Fibroblast of skin of left biceps (primary cell): ENCODE measurements at places on chromosomes 11 and 22.

DNA sequence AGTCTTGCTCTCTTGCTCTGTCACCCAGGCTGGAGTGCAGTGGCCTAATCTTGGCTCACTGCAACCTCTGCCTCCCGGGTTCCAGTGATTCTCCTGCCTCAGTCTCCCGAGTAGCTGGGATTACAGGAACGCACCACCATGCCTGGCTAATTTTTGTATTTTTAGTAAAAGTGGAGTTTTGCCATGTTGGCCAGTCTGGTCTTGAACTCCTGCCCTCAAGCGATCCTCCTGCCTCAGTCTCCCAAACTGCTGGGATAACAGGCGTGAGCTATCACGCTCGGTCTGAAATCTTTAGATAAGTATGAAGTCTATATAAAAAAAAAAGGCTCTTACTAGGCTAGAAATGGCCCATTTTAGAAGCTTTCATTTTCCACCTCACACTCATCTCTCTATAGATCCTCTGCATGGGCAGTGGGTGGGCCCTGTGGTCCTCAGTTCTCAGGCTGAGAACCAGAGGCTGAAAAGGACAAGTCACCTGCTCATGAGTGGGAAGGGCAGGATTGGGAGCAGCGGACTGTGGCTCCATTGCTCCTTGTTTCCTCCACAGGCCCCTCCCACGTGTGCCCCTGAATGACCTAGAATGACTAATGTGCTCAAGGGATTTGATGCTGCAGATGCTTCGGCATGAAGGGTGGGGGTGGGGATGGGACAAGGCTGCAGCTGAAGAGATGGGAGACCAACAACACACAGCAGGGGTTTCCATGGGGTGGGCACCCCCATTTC lies 19.8 kb upstream of the PRAME start:
- DNase-seq: no peak

GRCh38 chr11:25159341-25159740 lies 662.5 kb downstream of the LUZP2 start:
- no peak for DNase-seq

- DNase-seq: no peak
Measured at GRCh38 chr11:79919350-79919749, 478.5 kb upstream of the TENM4 start.

- DNase-seq: no peak
Measured at GRCh38 chr11:68813773-68814172, 27.9 kb downstream of the CPT1A start.

DNA sequence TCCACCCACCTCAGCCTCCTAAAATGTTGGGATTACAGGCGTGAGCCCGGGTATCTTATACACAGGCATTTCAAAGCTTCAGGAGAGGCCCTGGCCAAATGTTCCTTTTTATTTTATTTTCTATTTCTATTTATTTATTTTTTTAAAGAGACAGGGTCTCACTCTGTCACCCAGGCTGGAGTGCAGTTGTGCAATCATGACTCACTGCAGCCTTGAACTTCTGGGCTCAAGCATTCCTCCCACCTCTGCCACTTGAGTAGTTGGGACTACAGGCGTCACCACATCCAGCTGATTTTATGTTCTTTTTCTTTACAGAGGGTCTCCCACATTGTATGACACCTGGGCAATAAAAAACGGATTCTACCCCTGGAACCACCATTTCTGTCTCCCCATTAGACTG lies 71.2 kb downstream of the FBXO7 start:
- DNase-seq: no peak

DNA sequence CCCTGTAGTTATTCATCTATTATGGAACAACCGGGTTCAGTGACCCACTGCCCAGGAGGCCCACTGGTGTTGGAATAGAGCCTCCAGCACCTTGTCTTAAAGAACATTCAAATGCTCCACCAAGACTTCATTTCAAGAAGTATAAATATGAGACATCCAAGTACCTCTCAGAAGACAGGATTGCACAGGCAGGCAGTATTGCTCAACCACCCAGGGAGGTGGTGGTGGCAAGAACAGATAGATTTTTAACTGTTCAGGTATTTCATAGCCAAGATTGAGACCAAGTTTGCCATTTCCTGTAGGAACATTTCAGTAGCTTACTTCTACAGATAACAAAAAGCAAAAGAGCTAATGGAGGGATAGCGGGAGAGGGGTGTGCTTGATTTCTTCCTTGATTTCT lies 78.7 kb downstream of the COMMD9 start:
- no peak for DNase-seq

DNA sequence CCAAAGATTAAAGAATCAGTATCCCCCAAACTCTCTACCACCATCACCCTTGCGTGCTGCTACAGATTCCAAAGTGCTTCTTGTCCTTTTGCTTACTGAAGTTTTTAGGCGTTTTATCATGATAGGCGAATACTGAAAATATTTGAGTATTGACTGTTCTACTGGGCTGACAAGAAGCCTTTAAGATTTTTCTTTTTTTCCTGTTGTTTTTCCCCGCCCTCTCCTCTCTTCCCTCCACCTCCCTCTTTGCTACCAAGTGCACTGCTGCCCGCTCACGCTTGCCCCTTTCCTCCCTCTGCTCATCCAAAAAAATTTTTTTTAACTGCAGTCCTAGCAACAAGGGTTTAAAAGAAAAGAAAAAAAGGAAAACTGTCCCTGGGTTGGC lies 679 bp downstream of the SPCS2 start:
- DNase-seq: no peak

DNA sequence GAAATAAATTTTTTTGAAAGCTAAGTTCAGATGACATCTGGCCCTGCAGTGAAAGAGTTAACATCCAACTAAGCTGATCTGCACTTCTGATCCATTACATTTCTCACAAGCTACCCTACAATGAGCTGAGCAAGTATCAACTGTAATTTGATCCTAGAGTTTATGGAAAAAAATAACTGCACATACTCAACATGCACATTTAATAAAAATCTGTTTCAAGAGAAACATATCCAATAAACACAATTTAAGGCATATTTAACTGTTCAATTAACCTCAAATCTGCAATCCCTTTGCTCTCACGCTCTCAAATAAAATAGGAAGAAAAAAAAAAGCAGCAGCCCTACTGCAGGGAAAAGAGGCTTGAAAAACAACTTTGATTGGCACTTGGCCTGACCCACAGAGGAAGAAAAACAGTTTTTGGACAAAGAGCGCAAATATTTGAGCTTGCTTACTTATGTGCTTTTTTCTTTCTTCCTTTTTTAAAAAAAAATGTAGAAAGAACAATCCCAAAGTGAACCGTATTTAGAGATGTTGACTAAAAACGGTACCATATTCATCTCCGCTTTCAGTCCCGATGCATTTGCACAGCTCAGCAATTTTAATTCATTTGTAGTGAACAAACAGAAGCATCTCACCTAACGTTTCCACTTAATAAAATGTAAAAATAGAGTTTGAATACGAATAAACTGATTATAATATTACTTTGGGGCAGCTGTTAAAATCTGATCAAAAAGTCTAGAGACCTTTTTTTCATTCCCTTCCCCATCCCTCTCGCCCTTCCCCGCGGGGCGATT lies 1.6 kb downstream of the SESN3 start:
- DNase-seq: no peak

GRCh38 chr11:61717286-61718033 lies 35.0 kb upstream of the MYRF start:
- DNase-seq: no peak

- DNase-seq: no peak
Measured at GRCh38 chr11:18696638-18697225, 1.8 kb upstream of the TMEM86A start.
